ENCODE measurements at places on chromosomes 2 and 18.
A peak's percentile ranks its signal among the peaks of the same experiment; 100 is the strongest.

- DNase-seq, result no peak
Measured at GRCh38 chr2:232877940-232878511, 8.0 kb downstream of the SNORC start.

GRCh38 chr2:96185516-96185915, 23.1 kb downstream of the STARD7 start:
- DNase-seq, result no peak

DNA sequence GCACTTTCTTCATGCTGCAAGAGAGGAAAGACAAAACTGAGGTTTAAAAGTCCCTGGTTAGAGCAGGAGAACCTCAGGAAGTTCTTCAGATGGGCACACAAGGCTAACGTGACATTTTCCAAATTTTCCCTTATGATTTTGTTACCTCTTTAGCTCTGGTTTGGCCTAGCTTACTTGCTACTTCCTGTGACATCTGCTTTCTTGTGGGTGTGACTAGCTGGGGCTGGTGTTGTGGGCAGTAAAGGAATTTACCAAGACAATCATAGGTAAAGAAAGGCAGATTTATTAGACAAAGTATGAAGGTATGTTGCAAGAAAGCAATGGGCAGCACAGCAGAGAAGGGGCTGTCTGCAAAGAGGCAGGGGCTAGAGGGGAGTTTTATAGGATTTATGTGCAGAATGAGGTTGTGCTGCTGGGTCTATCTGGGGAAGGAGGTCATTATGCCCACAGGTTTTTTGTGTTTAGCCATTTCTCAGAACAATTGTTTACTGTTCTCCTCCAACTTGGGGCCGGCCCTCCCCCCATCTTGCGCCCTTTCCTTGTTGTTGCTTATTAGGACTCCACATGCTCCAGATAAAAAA, 6.7 kb upstream of the TNP1 start:
- DNase-seq, result no peak

DNA sequence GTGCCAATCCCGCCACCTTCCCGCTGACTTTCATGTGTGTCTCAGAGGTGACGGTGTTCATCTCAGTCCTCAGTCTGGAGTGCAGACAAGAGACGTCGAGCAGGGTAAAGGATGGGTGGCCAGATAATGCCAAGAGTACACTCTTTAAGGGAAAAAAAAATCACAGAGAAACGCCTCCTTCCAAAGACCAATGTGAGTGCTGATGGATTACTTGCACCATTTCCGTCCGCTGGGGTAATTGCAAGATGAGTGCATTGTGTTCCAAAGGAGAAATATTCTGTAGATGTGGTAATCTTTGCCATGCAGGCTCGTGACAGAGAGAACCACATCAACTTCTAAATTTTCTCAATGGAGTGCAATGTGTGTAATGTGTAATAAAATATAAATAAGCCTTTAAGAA, 81.0 kb downstream of the KLHL29 start:
- DNase-seq, result no peak

DNA sequence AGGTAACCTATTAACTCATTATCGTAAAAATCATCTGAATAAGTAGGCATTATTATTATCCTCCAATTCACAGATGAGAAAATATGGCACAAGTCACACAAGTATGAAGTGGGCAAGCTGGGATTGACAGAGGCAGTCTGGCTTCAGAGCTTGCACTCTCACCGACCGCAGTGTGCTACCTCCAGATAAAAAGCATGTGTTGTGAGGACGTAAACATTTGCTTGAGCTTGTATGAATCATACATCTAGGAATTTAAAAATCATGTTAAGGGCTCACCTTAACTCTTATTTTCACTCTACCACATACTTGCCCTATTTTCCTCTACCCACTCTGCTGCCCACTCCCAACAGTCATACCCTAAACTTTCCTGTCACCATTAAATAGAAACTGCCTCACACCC, 65.3 kb upstream of the AMMECR1L start:
- no peak for DNase-seq

DNA sequence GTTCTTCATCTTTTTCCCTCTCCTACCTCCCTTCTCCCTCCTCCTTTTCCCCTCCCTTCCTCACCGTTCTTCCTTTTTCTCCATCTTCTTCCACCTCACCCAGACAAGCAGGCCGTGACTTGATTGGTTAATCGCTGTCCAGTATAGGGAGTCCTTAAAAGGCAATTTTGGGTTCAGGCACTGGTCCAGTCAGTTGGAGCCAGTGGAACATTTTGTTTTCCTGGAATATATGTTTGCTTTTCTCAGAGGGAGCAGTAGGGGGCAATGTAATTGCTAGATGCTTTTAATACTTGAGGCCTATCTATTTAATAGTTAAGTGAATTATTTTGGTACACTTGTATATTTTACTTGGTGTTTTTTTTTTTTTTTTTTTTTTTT, 15.0 kb downstream of the ELAC1 start:
- no peak for DNase-seq

- DNase-seq, result no peak
Measured at GRCh38 chr2:96961210-96961950, 25.0 kb downstream of the FAM178B start.

DNA sequence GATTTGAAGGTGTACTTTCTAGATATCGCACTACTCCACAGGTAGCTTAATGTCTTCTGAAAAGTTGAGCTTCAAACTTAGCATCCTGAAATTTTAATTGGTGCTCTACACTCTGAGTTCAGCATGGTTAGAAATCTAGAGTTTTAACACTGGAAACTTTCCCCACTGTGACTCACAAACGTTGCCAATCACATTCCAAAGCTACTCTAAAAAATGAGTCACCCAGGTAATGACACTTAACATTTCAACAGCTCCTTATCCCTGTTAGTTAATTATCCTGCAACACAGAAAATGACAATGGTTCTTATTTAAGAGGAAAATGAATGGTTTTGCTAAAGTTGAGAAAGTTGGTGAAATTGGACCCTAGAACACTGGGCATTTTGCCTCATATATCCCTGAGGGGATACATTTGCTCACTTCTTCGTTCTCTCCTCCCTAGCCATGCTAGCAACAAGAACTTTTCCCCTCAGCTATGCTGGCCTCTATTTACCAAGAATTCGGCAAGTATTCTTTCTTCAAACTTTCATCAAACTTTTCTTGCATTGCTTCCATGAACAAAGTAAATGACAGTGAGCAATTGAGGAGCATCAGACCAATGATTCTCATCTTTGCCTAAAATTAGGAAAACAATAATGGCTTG, 1024.1 kb upstream of the KLHL29 start:
- no peak for DNase-seq

DNA sequence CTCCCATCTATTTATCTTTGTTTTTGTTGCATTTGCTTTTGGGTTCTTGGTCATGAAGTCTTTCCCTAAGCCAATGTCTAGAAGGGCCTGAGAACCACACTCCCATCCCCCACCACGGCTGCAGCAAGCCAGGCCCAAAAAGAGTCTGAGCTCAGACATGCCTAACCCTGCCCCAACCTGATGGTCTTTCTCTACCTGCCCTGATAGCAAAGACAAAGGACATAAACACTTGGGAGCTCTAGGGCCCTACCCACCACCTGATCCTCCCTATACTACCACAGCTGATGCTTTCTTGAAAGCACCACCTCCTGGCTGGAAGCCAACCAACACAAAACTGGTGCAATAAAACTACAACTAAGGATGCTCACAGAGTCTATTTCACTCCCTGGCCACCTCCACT, 233.4 kb downstream of the WDR7 start:
- DNase-seq, result no peak

DNA sequence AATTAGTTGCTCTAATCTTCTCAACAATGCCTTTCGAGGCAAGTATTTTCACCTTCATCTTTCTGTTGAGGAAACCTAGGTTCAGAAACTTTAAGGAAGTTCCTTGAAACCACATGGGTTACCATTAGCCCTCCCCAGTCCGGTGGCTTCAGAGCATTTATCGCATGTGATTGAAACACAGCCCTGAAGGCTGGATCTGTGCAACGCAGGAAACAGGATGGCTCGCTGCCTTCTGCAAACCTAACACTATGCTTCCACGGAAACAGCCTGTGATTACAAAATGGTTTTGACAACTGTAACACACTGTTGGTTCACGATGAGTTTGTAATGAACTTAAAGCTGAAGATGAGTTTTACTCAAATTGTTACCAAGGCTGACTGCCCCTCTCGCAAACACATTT, 68.5 kb downstream of the EPB41L3 start:
- DNase-seq, result no peak

- no peak for DNase-seq
Measured at GRCh38 chr2:236661061-236661761, 91.6 kb downstream of the ACKR3 start.

DNA sequence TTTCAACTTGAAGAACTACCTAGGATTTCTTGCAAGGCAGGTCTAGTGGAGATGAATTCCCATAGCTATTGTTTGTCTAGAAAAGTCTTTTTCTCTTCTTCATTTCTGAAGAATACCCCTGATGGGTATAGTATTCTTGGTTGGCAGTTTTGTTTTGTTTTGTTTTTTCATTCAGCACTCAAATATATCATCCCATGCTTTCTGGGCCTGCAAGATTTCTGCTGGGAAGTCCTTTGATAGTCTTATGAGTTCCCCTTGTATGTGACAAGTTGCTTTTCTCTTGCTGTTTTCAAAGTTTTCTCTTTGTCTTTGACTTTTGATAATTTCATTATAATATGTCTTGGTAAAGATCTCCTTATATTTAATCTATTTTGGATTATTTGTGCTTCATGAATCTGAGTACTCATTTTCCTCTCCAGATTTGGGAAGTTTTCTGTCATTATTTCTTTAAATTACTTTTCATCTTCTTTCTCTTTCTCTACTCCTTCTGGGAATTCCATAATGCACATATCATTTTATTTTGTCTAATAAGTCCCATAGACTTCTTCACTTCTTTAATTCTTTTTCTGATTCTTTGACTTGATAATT, 101.5 kb downstream of the DSC3 start:
- DNase-seq, result no peak

DNA sequence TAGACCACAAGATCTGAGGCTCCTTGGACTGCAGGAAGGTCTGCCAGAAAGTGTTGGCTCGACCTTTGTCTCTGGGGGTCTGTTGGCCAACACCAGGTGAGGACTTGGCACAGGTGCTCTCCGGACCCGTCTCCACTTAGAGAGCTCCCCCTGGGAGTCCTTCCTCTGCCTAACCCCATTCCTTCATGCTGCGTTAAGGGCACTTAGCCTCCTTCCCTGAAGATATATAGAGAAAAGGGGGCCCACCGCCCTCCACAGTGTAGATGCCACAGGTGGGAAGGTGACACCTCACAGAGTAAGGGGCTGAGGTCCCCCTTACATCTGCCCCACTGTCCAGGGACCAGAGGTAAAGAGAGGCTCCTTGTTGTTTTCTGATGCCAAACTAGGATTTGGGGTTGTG, 8.2 kb downstream of the IGFBP5 start:
- no peak for DNase-seq

DNA sequence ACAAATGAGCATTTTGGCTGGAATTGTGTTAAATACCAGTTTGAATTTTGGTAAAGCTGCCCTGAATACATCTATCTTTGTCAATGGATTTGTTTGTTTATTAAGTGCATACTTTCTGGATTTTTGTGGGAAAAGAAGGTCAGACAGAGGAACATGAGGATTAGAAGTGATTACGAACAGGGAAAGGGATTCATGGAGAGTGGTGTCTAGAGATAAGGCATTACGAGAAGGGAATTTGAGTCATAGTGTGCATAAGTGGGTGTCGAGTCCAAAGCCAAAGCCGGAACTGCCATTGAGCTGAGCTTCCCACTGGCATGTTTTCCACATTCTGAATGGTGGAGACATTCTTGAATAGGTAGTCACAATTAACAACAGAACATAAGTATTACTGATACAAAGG, 68.9 kb upstream of the EFEMP1 start:
- peak; percentile 25 for DNase-seq

GRCh38 chr2:226031647-226032501, 632.4 kb downstream of the NYAP2 start:
- DNase-seq, result no peak

- DNase-seq, result no peak
Measured at GRCh38 chr2:231597627-231598026, 5.0 kb downstream of the TEX44 start.

GRCh38 chr18:57326718-57327323, 25.5 kb upstream of the ST8SIA3 start:
- no peak for DNase-seq

- no peak for DNase-seq
Measured at GRCh38 chr2:144208924-144209323, 311.0 kb downstream of the ZEB2 start.

DNA sequence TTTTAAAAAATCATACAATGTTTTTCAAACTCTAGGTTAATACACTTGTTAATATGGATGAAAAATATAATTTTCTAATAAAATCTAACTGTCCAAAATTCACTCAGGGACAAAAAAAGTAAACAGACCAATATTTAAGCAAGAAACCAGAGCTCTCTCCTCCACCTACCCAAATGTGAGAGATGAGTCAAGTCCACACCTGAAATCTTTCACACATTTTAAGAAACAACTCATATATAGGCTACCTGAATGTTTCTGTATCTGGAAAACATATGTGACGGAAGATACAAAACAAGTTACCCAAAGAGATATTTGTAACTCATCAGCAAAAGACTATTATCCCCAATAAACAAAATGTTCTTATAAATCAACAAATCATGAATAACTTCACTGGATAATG, 20.2 kb downstream of the ZNF516 start:
- DNase-seq, result no peak

DNA sequence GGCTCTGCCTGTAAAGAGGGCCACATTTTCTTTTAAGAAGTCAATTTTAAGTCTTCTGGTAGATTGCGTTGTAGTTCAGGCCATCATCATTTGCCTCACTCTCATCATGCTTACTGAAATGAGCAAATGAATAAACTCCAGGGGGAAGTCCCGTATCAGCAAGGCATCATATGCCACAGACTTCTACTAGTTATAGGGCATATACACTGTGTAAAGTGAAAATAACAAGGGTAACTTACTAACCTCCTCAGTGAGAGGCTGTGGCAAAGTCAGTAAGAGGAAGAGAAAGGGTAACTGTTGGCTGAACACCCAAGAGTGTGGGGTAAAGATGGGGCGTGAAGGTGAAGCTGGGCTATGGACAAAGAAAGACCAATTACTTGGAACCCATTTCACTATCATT, 456.2 kb downstream of the SPAG16 start:
- DNase-seq, result no peak

DNA sequence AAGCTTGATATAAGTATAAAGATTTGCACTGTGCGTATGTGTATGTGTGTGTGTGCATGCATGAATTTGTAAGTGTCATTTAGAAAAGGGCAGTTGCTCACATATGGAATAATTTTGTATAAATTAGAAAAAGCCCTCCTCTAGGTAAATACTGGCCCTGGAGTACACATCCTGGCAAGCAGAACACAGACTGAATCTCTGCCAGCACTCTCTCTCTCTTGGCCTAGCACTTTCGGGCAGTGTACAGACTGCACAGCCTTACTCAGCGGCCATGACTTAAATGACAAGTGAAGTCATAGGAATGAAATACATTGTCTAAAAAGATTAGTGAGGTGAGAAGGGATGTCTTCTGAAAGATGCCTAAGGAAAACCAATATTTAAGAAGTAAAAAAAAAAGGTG, 214.1 kb downstream of the RDH14 start:
- no peak for DNase-seq

- DNase-seq, result peak; percentile 15
Measured at GRCh38 chr18:68275616-68276015, 439.3 kb downstream of the TMX3 start.

GRCh38 chr2:197913084-197913483, 108.7 kb downstream of the PLCL1 start:
- DNase-seq, result no peak

- no peak for DNase-seq
Measured at GRCh38 chr2:61943251-61943650, 37.8 kb downstream of the COMMD1 start.

- no peak for DNase-seq
Measured at GRCh38 chr2:74010087-74010541, 25.4 kb downstream of the TET3 start.

GRCh38 chr2:25274868-25275574, 66.7 kb downstream of the DNMT3A start:
- no peak for DNase-seq

All from RKO (cell line).